Inflammatory macrophage treated with lipopolysaccharide for 4 hours (primary cell): ENCODE measurements at places on chromosomes 1 and 21.

DNA sequence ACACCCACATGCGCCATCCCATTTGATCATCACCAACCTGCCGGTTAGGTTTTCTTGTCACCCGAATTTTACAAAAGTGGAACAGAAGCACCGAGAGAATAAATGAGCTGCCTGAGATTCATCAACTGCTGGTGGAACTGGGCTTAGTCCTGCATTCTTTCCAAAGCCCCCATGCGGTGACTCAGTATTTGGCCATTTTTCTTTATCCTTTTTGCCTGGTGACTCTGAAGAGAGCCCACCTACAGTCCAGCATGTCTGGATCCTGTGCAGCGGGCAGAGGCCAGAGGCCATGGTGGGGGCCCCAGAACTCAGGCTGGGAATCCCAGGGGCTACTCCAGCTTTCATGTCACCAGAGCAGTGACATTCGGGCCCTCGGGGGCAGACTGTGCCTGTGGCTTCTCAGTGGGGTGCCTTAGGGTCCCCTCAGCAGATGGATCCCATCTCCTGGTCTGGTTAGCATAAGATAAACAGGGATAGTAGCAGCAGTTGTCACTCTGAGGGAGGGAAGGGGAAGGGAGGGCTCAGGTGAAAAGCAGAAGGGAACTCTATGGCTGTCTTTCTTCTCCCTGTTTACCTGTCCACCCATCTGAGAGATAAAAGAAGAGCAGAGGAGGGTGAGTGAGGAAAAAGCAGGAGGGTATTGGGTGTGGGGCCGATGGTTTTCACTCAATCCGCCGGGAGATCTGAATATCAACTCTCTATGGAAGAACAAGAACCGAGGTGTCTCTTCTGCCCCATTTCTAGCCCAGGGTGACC, 63.2 kb downstream of the KIF26B start:
- DNase-seq, result no peak

DNA sequence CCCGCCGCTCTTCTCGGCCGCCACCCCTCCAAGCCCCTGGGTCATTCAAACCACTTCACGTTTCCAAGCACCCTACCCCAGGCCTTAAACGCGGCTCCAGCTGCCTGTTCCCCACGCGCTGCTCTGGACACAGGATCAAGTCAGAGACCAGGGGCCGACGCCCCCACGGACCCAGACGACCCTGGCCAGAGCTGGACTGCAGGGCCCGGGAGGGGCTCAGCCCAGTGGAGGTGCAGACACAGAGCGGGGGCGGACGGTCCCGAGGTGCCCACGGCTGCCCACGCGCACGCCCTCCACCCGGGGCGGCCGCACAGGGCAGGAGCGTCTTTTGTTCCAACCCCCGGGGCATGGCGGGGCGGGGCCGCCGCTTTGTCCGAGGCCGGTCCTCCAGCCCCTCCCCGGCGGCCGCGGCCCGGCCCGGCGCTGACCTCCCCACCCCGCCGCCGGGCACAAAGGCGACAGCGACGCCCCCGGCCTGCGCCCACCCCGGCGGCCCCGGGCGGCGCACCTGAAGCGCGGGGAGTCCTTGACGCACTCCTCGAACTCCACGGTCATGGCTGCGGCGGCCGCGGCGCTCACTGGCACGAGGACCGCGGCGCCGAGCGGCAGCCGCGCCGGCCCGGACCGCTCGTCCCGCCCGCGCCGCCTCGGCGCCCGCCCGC, 338 bp downstream of the ACAP3 start:
- no peak for DNase-seq

GRCh38 chr21:46065914-46066551, 31.9 kb upstream of the COL6A2 start:
- no peak for DNase-seq

GRCh38 chr1:11350265-11350664, 77.3 kb downstream of the UBIAD1 start:
- DNase-seq, result peak; percentile 29

DNA sequence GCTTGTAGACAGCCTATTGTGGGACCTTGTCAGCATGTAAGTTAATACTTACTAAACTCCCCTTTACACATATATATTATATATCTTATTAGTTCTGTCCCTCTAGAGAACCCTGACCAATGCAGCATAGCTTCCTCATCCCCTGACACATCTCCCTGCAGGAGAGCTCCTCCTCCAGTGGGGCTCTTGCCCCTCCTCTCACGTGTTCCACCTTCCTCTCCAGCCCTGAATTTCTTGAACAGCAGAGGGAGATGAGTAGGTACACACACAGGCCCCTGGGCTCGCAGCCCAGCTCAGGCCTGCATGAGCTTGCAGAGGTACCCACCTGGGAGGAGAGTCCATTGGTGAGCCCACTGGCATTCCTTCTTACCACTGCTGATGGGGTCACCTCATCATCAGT, 27.3 kb upstream of the GOLT1A start:
- DNase-seq, result peak; percentile 11

GRCh38 chr1:9316080-9316444, 23.4 kb downstream of the SPSB1 start:
- no peak for DNase-seq

GRCh38 chr1:228474507-228474906, 12.7 kb upstream of the RNF187 start:
- DNase-seq, result no peak

DNA sequence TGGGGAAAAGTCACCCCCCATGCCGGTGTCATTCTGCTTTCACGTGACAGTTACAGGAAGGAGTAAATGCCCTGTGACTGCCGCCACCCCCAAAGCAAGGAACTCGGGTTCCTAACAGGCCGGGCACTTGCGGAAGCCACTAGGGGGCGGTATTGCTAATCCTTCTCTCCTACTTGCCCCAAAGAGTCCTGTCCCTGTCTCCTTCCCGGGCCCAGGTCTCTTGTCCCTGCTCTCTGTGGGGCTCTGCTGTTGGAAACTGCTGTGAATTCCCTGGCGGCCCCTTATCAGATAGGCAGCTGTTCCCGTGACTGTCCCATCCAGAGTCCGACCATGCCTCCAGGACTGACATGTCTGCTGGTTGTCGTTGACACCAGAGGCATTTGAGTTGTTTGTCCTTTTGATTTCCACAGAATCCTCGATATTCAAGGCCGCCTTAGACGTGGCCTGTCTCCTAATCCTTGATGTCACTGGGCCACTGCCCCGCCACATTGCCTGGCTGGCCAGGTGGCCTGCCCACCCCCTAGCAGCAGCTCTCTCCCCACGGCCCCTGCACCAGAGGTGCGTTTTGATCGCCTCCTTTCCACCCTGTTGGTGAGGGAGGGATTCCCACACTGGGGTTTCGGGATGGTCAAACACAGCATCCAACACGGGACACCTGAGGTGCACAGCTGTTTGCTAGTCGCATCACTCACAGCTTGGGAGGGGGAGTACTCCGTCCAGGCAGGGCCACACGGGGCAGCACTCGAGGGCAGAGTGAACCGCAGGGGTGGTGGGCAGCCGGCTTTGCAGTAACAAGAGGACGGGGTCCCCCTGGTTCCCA, 37.3 kb downstream of the CHAF1B start:
- peak; percentile 68 for DNase-seq
